ENCODE measurements at places on chromosomes 12 and 14.

DNA sequence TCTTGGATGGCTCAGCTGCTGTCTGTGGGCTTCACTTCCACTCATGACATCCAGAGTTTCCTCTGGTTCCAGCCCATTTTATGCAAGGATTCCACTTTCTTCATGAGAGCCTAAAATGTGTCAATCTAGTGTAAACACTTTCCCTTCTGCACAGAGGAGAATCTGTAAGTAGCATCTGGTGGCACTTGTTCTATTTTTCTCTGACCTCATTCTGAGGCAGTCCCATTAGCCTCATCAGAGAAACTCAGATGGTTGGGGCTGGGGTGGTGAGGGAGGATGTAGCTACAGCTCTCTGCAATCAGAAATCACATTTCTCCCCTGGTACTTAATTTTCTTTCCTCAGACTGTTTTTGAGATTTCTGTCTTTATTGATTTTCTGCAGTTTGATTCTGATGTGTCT lies 81.6 kb downstream of the PRMT8 start:
- DNase-seq: no peak

DNA sequence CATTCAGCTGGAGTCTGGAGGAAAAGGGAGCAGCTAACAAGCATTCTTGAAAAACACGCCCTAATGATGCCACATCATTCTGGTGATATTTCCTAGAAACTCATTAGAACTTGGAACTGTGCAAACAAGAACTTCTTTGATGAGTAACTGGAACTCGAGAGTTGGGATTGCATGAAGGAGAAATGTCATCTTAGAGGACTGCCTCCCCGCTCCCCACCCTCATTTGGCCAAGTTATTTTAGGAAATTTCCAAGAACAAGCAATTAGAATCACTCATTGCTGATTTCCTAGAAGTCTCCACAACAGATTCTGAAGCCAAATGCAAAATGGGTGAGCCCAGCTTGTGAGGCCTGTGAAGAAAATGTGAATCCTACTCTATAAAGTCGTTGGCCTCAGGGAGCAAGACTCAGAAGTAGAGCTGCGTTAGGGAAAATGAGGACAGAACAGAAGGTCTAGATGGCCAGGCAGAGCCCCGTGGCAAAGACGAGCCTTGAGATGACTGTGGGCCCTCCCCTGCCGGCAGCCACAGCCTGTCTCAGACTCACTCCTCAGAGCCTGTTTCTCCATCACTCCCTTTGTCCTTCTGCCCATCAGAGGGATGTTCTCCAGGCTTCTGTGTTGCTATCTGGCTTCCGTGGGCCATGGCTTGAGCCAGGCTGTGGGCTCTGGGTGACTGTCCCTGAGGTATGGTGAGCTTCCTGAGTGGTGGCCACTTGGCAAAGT lies 38.4 kb downstream of the RTL1 start:
- DNase-seq: no peak

GRCh38 chr14:61435563-61436337 lies 114.4 kb downstream of the PRKCH start:
- no peak for DNase-seq

GRCh38 chr12:124829008-124829707 lies 34.5 kb downstream of the SCARB1 start:
- no peak for DNase-seq

- DNase-seq: peak; percentile 76
These were observed at the start of gene CACNB3 for GRCh38 chr12:48817873-48818830. TSS of gene CACNB3 (plus strand) at chr12:48818496. CDS start at chr12:48818930, 434 bp downstream.

DNA sequence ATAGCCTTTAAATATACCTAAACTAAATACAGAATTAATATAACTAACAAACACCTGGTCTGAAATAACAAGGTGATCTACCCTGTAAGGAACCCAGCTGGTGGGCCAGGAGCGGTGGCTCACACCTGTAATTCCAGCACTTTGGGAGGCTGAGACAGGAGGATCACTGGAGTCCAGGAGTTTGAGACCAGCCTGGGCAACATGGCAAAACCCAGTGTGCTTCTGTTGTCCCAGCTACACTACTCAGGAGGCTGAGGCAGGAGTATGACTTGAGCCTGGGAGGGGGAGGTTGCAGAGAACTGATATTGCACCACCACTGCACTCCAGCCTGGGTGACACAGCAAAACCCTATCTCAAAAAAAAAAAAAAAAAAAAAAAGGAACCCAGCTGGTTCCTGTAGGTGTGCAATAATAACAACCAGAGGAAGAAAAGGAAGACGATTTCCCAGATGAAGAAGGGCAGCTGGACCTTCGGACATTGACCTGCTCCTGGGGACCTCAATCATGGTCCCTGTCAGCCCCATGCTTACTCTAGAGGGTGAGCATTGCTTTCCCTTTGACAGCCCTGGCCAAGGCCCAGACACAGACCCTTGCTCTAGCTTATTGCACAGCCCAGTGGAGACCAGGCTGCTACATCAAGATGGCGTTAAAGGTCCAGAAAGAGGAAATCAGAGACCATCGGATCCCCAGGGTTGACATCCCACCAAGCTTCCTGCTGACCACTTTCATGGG lies 5.4 kb downstream of the FOS start:
- peak; percentile 40 for DNase-seq

- no peak for DNase-seq
These were observed 205.1 kb upstream of the ABCD2 start for GRCh38 chr12:39824505-39825212.

- DNase-seq: peak; percentile 37
These were observed 823 bp downstream of the RNF10 start for GRCh38 chr12:120534703-120535655.

GRCh38 chr12:131260251-131260905 lies 306.7 kb downstream of the ADGRD1 start:
- peak; percentile 43 for DNase-seq

- peak; percentile 19 for DNase-seq
These were observed 6.7 kb downstream of the ITGA5 start for GRCh38 chr12:54412348-54412747.

GRCh38 chr14:99966912-99967311 lies 98.3 kb upstream of the EVL start:
- no peak for DNase-seq

DNA sequence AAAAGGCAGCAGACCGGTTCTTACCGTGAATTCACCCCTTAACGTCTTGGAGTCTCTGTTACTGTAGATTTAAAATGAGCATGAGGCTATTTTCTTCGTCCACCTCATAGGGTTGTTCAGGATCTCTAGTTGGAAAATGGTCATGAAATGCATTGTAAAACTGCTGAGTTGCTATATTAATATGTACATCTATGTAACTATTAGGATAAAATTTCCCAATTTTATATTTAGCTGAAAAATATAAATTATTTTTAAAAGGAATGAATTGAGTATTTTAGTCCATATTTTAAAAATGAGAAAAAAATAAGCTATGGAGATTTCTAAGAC lies 272.7 kb downstream of the ALG10B start:
- no peak for DNase-seq

- DNase-seq: no peak
These were observed 20.5 kb downstream of the PPHLN1 start for GRCh38 chr12:42346403-42347002.

DNA sequence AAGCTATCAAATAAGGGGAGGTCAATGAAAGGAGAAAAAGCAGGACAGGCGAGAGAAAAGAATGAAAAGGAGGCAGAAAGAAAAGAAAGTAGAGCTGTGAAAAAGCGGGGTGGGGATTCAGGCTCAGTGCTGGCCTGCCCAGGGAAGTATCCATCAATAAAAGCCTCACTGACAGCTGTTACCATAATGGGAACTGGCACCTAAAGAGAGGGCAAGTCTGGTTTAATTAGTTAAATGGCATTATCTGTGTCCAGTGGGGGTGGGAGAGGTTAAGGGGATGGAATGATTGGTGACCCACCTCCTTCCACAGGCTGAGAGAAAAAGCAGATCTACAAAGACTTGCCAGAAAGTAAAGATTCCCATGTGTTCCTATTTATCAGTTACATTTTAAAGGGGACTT lies 7.4 kb downstream of the SALL2 start:
- DNase-seq: no peak

DNA sequence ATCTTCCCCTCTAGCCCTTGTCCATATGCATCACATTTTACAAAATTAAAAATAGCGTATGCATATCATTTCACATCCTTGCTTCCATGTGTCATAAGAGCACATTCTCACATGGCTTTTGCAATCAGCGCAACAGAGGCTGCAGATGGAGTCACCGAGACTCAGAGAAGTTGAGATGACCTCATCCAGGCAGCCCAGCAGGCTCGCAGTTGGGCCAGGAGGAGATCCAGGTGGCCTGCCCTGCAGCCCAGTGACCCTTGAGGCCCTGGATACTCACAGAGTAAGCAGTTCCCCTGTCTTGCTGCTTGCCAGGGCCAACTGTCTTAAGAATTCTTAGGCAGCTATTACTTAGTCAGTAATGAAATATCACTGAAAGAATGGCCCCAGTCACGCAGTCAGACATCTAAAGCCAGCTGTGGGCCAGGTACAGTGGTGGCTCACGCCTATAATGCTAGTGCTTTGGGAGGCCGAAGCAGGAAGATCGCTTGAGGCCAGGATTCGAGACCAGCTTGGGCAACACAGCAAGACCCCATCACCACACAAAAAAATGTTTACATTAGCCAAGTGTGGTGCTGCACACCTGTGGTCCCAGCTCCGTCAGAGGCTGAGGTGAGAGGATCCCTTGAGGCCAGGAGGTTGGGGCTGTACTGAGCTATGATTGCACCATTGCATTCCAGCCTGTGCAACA lies 9.1 kb downstream of the CAMKK2 start:
- no peak for DNase-seq

DNA sequence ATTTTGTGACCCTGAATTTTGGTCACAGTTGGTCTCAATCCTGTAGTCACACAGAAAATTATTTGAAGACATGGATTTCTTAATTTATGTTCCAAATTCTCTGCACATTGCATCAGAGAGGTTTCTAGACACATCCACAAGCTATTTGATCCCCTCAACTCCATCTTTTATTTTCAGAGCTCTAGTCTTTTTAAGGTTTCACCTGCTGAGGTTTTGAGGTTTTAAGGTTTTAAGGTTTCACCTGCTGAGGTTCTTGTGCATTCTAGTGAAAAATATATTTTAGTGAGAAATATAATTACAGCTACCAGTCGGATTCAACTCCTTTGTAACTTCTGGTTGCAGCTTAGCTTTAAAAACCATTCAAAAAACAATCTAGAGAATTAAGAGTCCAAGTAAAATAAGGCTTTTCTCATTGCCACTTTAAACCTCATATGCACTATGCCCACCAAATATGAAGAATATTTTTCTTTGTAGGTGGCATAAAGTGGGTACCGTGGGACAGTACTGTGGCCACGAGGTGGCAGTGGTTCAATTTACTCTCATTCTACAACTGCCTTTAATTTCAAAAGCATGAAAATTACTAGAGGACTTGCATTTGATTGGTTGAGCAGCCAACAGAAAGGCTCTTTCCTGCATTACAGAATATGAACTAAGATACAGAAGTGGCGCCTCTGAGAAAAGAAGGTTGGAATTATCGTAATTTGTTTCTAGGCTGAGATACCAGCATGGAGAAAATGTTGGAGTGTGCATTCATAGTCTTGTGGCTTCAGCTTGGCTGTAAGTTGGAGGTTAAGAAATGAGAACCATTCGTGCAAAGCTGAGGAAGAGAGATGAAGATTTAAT lies 366.5 kb upstream of the OR4E1 start:
- DNase-seq: no peak

GRCh38 chr12:124544311-124544970 lies 23.0 kb downstream of the NCOR2 start:
- DNase-seq: no peak

DNA sequence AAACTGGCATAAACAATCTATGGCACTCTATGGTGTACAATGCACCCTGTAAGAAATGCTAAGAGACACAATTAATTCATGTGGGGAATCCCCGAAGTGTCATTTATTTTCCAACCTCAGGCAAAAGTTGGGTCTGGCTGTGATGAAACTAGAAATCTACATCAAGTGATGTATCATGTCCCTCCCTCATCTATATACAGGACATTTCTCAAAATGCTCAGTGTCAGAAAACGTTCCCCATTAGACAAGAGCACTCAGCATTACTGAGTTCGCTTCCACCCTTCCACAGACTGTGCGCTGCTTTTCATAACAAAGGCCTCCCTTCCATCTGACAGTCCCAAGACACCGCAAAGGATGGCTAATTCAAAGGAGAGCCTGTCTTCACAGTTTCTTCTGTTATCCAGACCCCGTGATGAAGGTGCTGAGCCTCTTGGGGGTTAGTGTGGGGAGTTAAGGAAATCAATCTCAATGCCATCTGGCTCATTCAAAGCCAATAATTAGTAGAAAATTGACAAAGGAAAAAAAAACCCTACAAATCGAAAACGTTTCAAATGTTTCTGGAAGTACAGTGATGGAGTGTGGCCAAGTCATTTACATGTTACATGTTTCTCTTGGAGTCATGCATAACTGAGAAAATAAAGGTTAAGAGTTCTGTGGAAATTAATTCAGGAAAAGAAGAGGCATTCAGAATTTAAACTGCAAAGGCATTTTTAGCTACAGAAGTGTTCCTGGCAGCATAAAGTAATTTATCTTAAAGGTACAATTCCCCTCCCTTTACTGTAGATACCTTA lies 7.5 kb downstream of the CCDC88C start:
- no peak for DNase-seq

DNA sequence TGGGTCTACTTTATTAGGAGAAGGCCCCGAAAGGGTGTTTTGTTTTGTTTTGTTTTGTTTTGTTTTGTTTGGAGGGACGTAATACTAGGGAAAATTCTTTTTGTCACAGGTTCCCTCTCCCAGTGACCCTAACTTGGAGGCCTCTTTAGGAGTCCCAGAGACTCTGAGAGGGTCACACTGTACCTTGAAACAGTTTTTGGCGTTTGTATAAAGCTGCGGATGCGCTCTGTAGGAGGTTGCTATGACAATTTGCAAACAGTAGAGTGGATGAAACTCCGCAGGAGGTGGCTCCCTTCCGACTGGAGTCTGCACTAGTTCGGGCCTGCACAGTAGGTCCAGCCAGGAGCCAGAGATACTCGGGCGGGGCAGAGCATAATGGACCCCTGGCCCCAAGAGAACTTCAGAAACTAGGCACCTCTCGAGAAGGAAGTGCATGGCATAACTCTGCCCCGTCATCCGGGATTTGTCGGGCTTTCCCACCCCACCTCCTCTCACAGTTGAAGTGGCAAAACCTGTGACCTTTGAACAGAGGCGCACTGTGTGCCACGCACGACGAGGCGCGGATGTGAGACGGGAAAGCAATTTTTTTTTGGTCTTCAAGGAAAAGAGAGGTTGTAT lies 1.3 kb upstream of the DYRK2 start:
- DNase-seq: peak; percentile 65

GRCh38 chr14:53044486-53044885 lies 93.6 kb upstream of the FERMT2 start:
- DNase-seq: no peak

- DNase-seq: peak; percentile 31
These were observed 27.5 kb downstream of the TCHP start for GRCh38 chr12:109927622-109928021.

- DNase-seq: peak; percentile 56
These were observed at the start of gene DGKA for GRCh38 chr12:55930771-55931316. TSS of gene DGKA (plus strand) at chr12:55931162. CDS start at chr12:55936504, 5,342 bp downstream.

- no peak for DNase-seq
These were observed 475.4 kb upstream of the SEL1L start for GRCh38 chr14:82009076-82009475.

DNA sequence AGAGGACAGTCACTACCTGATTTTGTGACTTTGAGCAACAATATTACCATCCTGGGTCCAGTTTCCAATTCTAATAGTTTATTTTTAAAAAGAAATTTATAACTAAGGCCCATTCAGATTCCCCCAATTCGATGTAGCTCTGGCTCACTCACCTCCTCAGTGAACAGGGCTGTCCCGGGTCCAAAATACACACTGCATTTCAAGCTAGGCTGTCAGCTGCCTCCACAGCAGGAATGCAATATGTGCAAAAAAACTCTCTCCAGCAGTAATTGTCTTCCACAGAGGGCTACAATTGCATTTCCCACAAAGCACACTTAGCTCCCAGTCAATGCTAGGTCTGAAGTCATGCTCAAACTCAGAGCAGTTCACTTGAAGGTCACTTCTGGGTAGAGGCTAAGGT lies 39.3 kb upstream of the ZNF641 start:
- no peak for DNase-seq

Data from CD8-positive, alpha-beta memory T cell (primary cell).